Aortic smooth muscle cell (primary cell): ENCODE measurements at places on chromosomes 5 and 9. TPM values are rescaled to one million over a fixed set of nuclear protein-coding genes. Genes with fewer than 3 reads are reported as not detected.

CBY3 gene
- 0.12 TPM in 1 of 2 replicates, not detected in the other for total RNA-seq

SETX gene
- total RNA-seq: 72.7 and 78.9 TPM in 2 replicates

IFNA13 gene
- not detected in 2 replicates for total RNA-seq

SPINK6 gene
- not detected in 2 replicates for total RNA-seq

BAAT gene
- total RNA-seq: not detected in 2 replicates
